Kidney (tissue), 22 donors: ENCODE measurements at places on chromosomes 5 and 9. TPM values are rescaled to one million over a fixed set of nuclear protein-coding genes. Genes with fewer than 3 reads are reported as not detected.

AQP3 gene
- 135 TPM for total RNA-seq

BAAT gene
- 0.09 TPM for total RNA-seq

MED7 gene
- 18.2 TPM for total RNA-seq

IL33 gene
- total RNA-seq, result 22.7 TPM

- no peak for DNase-seq
Measured at GRCh38 chr9:13186091-13186490, 93.4 kb downstream of the MPDZ start.

DNA sequence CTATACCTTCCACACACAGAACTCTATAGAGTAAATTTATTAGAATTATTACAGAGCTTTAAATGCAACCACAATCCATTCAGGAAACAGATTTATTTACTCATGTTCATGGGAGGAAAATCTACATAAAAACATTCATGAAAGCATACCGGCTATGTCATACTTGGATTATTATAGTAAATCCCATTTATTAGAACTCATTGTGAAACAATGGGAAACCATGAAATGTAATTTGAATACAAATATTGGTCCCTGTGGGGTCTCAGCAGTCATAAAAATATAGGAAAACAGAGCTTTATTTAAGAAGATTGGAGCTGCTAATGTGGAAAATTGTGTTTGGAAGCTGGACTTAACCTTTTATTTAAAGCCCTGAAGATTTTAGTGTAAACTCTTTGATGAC, 80.7 kb downstream of the HAPLN1 start:
- no peak for DNase-seq

- no peak for DNase-seq
Measured at GRCh38 chr9:68844157-68844556, 139.1 kb downstream of the PIP5K1B start.

DNA sequence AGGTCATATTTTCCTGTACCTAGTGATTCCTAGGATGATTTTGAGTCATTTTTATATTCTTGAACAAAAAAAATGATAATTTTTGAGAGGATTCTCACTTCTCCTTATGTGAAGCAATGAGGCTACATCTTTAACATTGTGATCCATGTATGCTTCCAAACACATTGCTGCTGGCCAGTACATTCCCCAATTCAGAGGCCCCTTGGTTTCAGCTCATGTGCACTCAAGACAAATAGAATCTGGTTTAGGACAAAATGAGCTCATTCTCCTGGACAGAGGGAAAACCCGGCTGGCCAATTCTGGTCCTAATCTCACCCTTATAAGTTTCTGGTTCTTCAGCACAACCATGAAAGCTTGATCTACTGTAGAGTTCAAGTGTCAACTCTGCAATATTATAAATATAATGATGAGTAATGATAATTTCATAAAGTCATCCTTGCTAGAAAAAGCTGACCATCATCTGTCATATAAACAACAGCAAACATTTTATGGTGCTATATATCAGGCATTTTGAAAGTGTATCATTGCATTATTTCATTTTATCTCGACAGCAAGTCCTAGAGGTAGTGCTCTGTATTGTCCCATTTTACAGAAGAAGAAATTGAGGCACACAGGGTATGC, 139.1 kb upstream of the ZNF366 start:
- DNase-seq, result no peak
